Substantia nigra (tissue), 51 donors: ENCODE measurements at places on chromosomes 5 and 9.

DNA sequence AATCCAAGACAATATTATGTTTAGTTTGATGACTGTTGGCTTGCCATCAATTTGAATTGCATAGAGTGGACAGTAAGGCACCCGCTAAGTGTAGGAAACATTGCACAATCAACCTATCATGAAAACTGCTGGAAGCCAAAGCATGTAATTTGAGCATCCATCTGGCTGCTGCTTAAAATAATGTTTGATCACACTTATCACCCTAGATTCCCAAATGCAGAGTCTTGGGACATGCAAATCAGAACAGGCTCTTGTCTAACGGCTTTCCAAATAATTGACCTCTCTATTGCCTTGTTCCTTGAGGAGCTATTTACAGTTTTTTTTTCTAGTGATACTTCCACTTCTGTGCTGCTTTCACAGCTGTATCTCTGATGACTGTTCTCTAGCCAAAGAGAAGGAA lies 342.1 kb downstream of the PRR16 start:
- no peak for DNase-seq

- no peak for DNase-seq
Measured at GRCh38 chr5:1593903-1594356, 70.2 kb upstream of the LPCAT1 start.

DNA sequence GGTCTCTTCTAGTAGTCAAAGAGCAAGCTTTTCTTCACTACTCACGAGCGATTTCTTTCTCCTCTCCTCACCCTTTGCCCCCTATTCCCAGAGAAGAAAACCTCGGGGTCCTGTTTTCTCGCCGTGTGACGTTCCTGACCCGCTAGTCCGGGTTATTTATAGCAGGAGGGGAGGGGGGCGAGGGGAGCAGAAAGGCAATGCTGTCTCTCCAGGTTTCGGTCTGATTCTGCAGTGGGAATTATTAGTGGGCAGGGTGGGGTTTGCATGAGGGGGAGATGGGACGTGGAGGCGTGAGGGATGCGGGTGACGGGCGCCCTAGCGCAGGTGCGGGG lies 847 bp upstream of the GABRB2 start:
- no peak for DNase-seq

DNA sequence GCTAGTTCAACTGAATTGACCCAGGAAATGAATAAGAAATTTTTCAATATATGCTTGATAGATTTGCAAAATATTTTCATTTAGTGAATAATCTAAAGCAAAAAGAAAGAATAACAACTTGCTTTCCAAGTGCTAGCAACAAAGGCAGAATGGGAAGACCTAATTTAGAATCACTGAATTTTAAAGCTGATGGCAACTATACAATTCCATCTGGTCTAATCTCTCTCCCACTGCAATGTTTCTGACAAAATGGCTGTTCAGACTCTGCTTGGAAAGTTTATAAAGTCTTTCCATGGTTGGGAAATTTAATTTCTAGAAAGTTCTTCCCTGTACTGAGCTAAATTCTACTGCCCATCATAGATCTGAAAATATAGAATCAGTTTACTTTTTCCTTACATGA lies 75.7 kb upstream of the ACOT12 start:
- no peak for DNase-seq

DNA sequence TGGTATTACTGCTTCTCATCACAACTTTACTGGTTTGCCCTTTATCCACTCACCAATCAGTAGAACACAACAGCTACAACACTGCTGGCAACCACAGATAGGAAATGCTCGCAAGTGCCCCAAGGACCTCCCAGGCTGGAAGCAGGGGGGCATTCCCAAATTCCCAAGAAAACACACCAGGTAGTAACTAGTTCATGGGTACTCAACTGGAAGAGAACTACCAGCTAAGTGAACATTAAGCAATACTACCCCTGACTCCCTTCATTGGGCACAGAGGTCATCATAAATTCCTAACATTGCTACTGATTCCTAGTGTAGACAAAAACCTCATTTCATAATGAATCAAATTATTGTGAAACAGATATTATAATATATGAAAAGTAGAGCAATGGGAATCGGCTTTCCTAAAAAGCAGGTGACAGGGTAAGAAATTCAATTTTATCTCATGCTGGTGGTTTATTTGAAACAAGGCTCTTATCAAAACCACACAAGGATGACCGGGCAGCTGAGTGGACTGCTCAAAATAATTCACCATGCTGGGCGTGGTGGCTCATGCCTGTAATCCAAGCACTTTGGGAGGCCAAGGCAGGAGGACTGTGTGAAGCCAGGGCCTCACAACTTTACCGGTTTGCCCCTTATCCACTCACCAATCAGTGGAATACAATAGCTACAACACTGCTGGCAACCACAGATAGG lies 81.6 kb downstream of the TLE1 start:
- DNase-seq, result no peak

- DNase-seq, result no peak
Measured at GRCh38 chr9:122468735-122469134, 9.0 kb downstream of the OR1J1 start.

- DNase-seq, result no peak
Measured at GRCh38 chr5:39919876-39920275, 495.1 kb upstream of the DAB2 start.

DNA sequence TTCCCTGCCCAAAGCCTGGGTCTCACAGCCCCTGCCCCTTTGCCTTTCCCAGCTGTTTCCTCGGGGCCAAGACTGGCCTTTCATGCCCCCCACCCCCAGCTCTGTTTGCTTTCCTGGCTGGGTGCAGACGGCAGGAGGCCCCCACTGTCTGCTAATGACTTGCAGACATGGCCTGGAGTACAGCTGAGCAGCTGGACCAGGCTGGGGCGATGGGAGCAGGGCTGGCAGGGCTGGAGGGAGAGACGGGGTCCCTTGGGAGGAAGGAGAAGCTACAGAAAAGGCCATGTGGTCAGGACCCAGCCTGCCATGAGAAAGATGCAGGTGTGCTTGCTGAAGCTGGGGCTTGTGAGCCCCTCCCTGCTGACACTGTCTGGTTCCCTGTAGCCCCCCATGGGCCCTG lies 28.3 kb upstream of the GFPT2 start:
- no peak for DNase-seq

GRCh38 chr9:138112791-138113600 lies 235.4 kb downstream of the CACNA1B start:
- DNase-seq, result no peak

DNA sequence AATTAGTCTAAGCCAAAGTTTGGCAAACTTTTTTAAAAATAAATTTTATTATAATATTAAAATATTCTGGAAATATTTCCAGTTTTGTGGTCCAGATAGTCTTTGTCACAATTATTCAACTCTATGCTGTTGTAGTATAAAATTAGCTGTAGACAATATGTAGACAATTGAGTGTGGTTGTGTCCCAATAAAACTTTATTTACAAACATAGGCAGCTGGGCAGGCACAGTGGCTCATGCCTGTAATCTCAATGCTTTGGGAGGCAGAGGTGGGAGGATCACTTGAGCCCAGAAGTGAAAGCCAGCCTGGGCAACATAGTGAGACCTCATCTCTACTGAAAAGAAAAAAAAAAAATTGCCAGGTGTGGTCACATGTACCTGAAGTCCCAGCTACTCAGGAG lies 150.5 kb upstream of the EPB41L4A start:
- DNase-seq, result no peak

- no peak for DNase-seq
Measured at GRCh38 chr9:36640771-36641381, 68.2 kb downstream of the MELK start.

DNA sequence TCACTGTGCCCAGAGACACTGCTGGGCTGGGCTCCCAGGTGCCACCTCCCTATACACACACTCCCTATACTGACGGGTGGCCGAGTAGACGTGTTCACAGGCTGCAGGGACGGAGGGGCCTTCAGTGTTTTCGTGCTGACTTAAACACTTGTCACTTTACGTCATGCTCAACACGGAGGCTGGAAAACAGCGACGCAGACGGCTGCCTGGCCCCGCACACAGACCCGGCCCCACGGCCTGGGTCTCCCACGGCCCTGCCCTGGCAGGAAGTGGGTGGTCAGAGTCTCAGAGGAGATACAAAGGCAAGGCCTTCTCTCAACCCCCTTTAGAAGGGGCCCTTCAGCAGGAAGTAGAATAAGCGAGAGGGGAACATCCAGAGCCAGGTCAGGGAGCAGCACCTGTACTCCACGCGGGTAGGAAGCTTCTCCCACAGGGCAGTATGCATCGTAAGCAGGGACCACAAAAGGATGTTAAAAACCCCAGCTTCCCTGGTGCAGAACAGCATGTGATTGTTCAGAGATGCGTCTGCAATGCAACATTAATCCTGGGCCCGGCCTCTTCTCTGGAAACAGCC lies 11.9 kb upstream of the TBC1D9B start:
- DNase-seq, result no peak

DNA sequence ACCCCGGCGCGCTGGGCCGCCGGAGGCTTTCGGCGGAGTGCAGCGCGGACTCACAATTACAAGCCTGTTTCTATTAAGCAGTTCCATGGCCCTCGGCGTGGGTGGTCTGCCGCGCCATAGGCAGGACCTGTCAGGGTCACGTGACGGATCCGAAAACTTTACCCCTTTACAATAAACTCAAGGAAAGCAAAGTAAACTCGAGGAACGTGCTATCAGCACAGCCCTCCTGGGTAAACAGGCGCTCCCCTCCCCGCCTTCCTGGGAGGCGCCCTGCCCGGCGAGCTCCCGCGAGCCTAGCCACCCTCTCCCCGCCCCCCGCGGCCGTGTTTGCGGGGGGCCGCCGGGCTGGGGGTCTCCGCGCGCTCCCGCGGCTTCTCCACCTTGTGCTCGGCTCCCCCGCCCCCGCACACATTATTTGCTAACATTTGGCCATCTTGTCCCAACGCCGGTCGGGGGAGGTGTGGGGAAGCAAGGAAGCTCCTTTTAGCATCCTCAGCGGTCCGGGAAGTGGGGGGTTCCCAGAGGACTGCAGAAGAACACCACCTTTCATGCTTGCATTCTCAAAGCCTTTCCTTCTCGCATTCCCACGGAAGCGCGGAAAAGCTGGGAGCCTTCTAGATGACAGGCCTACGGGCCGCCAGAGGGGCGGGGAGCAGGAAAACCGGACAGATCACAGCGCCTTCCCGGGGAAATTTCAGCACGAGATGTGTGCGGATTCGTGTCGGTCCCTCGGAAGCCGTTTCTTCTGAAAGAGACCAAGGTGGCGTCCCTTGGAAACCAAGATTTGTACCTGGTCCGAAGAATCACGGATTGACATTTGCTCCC lies at the start of gene PTCH1:
Gene PTCH1 (minus strand): TSS at position 238 of the 825 bp plus-strand sequence.
- no peak for DNase-seq

GRCh38 chr5:141879941-141880738 lies 1.9 kb upstream of the PCDH1 start:
- peak; percentile 75 for DNase-seq

DNA sequence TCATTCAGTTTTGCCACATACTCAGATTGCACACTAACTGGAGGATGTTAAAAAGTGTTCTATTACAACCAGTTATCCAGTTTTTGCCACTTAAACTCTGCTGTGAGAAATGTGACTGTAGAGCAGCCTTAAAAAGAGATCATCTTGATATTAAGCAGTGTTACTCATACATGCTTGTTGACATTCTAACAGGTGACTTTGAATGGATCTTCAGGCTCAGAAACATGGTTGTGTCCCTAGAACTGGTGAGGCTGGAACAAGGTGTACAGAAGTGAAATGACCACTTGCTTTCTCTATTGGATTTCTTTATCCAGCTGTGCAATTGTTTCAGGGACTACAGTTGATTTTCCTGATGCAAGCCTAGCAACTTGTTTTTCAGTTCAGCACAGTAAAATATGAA lies 166.1 kb upstream of the CCDC152 start:
- DNase-seq, result no peak

DNA sequence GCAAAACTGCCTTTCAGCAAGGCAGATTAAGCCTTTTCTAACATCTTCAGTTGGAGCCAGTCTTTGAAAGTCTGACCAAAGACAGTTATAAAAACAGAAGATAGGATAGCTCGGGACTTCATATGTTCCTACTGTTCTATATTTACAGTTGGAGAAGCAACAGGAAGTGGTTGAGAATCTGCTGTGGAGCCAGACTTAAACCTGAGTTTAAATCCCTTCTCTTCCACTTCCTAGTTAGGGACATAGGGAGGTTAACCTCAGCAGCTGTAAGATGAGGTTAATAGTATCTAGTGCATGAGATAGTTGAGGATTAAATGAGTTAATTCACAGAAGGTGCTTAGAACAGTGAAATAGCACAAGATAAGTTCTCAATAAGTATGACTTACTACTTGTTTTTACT lies 84.5 kb upstream of the FREM1 start:
- DNase-seq, result no peak

DNA sequence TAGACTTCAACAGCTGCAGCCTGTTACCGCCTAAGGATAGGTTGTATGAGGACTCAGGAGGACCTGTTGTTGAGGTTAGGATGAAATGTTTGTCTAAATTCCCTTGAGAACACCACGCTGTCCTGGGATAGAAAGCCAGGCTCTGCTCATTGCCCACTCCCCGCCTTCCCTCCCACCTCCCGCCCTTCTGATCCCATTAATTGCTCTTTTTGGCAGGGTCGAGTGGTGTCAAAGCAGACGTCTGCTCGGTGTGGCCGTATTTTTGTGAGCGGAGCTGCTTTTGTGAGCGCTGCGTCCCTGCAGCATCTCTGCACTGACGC lies 62.3 kb downstream of the SPATA31C2 start:
- no peak for DNase-seq

DNA sequence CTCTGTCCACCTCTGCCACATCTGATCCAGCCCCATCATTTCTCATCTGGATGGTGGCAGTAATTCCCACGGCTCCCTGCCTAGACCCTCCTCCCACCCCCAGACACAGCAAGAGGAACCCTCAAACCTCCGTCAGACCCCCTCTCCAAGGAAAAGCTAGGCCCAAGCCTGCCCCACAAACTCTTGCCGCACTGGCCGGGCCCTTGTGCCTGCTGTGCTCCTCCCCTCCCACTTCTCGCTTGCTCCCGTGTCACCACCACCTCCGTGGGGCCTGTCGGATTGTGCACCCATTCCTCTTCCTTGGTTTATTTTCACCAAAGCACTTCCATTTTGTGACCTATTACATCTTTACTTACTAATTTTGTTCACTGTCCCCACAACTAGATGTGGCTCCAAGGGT lies 14.2 kb downstream of the BARX1 start:
- DNase-seq, result no peak

GRCh38 chr5:32443541-32444430 lies 754 bp downstream of the ZFR start:
- DNase-seq, result no peak

- DNase-seq, result no peak
Measured at GRCh38 chr5:132210944-132211343, 16.7 kb downstream of the P4HA2 start.

- no peak for DNase-seq
Measured at GRCh38 chr9:133375116-133375723, 640 bp downstream of the SURF4 start.

DNA sequence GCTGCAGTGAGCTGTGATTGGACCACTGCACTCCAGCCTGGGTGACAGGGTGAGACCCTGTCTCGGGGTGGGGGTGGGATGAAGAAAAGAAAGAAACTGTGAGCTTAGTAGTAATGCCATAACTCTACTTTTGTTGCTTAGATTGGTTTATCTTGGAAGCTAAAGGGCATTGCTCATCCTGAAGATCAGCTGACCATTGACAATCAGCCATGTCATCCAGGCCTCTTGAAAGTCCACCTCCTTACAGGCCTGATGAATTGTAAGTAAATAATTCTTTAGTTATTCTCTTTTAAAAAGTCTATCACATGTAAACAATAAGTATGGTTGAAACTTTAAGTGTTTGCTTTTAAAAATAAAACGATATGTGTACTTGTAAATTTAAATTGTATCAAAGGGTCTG lies 11.4 kb downstream of the OCLN start:
- DNase-seq, result no peak

- DNase-seq, result no peak
Measured at GRCh38 chr9:38696999-38697398, 22.9 kb downstream of the FAM240B start.
